ENCODE measurements at places on chromosomes 2 and 18.
A peak's percentile ranks its signal among the peaks of the same experiment; 100 is the strongest.

DNA sequence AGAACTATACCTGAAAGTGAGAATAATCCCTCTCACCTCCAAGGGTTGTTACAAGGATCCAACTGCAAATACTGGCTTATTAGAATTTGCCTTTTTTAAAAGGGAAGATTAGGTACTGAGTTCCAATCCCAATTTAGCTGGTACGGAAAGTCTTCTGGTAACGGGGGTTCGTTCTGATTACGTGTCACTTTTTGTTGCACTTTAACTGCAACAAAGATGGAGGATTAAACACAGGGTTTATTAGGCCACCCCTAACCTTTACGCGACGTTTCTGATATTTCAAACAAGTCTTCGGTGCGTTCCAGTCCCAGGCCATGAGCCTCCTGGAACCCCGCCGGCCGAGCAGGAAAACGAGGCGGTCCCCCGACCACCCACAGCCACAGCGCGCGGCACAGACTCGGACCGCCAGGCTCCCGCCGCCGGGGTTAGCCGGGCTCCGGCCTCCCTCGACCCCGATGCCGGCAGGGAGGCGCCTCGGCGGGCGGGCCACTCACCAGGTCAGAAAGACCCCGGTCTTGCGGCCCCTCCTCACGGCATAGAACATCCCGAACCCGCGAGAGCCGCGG lies 411 bp downstream of the RNASEH1 start:
- DNase-seq, result no peak

DNA sequence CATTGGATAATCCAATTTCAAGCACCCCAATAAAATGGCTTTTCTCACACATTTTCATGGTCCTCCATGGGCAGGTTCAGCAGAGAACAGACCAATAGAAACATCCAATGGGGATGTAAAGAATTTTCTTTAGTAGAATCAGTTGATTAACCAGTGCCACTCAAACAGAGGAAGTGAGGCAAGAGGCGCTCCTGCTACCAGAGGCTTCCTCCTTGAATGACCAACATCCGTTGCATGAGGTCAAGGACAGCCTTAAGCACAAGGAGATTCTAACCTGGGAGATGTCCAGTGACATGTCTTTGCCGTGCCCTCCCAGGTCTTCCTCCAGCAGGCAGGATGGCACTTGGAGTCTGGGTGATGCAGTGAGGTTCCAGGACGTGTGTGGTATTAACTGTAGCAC lies 146.6 kb downstream of the PIEZO2 start:
- no peak for DNase-seq

- no peak for DNase-seq
Observed at GRCh38 chr2:233447506-233448219, 93.4 kb downstream of the DGKD start.

DNA sequence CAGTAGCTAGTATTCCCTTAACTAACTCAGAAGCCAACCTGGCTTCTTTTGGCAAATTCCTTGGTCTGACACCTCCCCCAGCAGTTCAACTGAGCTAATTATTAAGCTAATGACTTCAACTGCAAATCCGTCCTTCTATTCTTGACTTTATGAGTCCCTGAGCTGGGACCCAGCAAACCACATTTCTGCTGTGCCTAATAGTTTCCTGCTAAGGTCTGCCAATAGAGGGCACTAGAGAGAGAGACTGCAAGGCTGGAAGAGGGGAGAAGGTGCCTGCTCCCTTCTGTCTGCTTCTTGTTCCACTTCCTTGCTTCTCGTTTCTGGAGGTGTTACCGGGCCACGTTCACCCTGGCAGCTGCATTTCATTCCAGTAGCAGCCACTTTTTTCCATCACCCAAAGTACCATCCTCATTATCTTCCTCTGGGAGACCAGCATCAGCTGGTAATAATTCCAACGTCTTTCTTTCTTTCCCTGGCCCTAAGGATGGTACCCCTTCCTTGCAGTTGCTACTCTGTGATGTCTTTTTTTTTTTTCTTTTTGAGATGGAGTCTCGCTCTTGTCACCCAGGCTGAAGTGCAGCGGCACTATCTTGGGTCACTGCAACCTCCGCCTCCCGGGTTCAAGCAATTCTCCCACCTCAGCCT lies 352.0 kb downstream of the TNS1 start:
- no peak for DNase-seq

- no peak for DNase-seq
Observed at GRCh38 chr2:70921031-70921430, 14.7 kb upstream of the ATP6V1B1 start.

DNA sequence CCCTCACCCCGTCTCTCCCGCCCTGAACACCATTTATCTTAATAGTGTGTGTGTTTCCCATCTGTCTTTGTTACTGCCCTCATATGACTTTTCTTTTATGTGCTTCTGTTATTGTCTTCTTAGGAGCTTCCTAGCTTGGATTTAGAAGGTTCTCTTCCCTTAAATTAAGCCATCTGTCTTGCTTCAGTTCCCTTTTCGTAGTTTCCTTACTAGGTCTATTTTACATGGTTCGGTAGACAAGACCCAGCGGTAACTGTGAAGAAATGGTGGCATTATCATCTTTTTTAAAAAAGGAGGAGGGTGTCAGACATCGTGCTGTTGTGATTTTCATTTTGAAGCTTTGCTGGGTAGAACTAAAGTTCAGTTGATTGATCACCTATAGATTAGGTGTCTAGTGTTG lies 10.3 kb downstream of the NCK2 start:
- no peak for DNase-seq

DNA sequence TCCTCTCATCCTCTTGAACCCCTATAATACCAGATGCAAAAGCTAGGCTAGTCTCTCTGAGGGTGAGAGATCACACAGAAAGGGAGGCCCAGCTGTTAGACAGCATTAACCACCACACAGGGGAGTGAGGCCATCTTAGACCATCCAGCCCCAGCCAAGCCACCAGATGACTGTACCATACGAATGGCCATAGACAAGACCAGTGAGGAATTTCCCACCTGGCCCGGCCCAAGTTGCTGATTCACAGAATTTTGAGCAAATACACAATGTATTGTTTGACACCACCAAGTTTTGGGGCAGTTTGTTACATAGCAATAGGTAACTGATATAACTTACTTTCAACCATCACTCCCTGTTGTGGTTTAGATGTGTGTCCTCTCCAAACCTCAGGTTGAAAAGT lies 98.2 kb upstream of the CTNNA2 start:
- DNase-seq, result no peak

- no peak for DNase-seq
Observed at GRCh38 chr2:84832772-84833461, 48.0 kb downstream of the TRABD2A start.

DNA sequence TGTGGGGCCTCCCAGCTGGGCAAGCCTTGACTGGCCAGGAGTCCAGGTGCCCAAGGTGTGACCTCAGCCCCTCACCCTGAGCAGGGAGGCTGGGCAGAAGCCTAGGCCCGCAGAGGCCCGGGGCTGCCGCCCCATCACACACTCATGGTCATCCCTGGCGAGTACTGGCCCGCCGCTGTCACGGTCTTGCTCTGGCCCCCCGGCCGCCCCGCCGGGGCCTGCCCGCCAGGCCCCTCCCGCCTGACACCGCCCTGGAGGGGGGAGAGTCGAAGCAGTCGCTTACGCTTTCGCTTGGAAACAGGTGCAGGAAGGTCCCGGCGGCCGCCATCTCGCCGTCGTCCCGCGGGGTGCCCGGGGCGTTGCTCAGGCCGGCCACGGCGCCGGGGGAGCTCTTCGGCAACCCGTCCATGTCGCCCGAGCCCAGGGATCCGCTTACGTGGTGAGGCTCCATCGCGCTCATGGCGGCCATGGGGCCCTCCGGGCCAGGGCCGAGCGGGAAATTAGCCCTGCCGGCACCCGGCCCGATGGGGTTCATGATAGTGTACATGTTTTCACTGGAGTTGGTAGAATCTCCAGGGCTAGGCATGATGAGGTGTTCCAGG lies 26.6 kb upstream of the ANKRD62 start:
- DNase-seq, result no peak

DNA sequence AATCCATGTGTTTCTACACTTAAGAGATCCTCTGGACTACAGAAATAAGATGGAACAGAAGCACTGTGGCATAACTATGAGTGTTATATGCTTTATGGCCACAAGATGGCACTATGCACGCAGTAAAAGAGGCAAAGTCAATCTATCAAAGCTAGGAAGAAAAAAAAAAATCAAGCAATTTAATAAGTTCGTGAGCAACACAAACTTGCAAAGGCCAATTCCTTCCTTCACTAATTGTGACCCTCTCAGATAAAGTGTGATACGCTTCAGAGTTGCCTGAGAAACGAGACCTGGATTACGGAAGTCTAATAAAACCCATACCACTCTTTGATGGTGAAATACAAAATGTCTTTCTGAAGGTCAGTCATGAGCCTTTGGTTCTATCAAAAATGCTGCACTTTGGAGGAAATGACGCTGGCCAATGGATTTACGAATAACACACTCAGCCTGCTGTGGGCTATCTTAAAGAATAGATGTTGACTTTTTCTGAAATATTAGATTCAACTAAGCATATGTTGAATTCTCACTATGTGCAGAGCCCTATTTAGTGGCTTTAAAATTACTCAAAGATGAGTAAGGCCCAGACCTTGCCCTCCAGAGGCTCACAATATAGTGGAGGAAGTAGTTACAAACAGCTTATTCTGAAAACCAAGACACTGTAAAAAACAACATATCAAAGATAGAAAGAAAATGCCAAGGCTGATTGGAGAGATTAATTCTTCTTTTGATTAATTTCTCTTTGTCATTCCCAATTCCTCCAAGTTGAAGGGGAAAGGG lies 35.5 kb upstream of the TTR start:
- DNase-seq, result peak; percentile 22

- no peak for DNase-seq
Observed at GRCh38 chr2:179790235-179791217, 70.9 kb downstream of the ZNF385B start.

GRCh38 chr2:203869223-203870042 lies 1.9 kb downstream of the CTLA4 start:
- DNase-seq, result no peak

DNA sequence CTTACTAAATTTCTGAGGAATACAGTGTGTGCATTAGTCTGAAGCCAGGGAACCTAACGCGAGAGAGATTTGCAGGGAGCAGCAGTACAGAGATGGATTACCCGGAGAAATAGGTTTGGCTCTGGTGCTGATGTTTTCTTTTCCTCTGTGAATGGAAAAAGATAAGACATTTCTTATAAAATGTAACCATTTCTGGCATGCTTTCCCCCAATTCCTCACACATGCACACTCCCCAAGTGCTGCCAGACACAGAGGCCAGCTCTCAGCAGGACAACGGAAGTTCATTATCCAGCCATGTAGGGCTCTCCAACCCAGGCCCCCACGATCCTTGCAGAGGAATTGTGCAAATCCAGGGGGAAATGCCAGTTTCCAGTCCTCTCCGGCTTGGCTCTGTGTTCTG lies 224.5 kb upstream of the MGAT5 start:
- DNase-seq, result no peak

GRCh38 chr2:109321570-109321969 lies 192.6 kb downstream of the SH3RF3 start:
- DNase-seq, result no peak

GRCh38 chr2:141506135-141506534 lies 624.7 kb downstream of the LRP1B start:
- no peak for DNase-seq

DNA sequence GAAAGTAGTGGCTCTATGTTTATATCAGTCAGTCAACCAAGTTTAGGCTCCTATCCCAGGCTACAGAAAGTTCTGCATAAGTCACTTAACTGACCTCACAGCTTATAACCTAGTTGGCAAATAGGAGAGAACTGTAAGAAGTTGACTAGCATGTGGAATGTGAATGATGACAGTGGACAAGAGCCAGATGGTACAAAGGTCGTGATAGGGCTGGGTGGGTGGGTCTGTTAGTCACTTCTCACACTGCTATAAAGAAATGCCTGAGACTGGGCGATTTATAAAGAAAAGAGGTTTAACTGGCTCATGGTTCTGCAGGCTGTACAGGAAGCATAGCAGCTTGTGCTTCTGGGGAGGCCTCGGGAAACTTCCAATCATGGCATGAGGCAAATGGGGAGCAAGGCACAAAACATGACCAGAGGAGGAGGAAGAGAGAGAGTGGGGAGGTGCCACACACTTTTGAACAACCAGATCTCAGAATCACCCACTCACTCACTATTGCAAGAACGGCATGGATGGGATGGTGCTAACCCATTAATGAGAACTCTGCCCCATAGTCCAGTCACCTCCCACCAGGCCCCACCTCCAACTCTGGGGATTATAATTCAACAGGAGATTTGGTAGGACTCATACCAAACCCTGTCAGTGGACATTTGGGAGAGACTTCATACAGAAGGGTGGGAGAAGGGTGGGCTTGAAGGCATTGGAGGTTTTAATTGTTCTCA lies 68.8 kb downstream of the LTBP1 start:
- DNase-seq, result no peak

DNA sequence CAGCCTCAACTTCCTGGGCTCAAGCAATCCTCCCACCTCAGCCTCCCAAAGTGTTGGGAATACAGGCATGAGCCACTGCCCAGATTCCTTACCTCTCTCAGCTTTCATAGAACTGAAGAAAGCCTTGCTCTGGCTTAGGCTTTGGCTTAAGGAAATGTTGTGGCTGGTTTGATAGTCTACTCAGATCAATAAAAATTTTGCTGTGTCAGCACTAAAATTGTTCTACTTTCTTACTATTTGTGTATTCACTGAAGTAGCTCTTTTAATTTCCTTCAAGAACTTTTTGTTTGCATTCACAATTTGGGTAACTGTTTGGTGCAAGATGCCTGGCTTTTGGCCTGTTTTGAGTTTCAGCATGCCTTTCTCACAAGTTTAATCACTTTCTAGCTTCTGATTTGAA lies 634.0 kb upstream of the FSHR start:
- DNase-seq, result no peak

GRCh38 chr18:76405681-76406356 lies 89.2 kb downstream of the ZNF516 start:
- no peak for DNase-seq

DNA sequence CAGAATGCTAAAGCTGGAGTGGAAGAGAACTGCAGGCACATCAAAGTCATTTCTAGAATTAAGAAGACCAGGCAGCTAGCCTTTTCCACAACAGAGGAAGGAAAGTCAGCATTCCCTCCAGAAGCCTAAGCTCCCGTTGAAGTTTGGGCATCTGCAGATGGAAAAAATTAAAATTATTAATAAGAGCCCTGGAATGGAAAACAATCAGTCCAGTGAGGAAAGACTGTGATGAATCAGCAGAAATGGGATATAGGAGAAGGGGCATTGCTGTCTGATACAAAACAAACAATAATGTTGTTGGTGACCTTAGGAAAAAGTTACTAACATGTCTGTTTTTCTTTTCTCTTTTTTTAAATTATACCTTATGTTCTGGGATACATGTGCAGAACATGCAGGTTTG lies 450.7 kb upstream of the SLC14A2 start:
- DNase-seq, result no peak

Measured in DMS 273 treated with DMSO at 0.1 percent for 48 hours (cell line).